Cerebellar nuclear complex (tissue), 1 donor: ENCODE measurements at places on chromosomes 2 and 18.

GRCh38 chr2:25347205-25347815 lies 5.6 kb upstream of the DNMT3A start:
- DNase-seq, result no peak

DNA sequence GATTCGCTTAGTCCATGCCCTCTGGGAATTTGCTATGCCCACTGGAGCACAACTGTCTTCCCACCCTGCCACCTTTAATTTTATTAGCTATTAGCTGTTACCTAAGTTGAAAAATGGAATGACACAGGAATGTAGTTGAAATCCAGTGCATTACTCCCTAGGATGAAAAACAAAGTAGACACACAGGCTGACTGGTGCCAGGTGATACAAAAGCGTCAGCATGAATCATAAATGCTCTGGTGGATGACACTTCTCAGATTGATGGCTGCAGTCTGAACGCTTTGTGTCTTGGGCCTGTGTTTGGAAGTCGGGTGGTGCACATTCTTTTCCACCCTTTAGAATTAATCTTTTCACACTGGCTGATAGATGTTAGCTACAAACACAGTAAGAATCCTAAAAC lies 802.0 kb downstream of the DCC start:
- no peak for DNase-seq

- no peak for DNase-seq
These were observed 978 bp upstream of the TUBA4A start for GRCh38 chr2:219254590-219255201.

DNA sequence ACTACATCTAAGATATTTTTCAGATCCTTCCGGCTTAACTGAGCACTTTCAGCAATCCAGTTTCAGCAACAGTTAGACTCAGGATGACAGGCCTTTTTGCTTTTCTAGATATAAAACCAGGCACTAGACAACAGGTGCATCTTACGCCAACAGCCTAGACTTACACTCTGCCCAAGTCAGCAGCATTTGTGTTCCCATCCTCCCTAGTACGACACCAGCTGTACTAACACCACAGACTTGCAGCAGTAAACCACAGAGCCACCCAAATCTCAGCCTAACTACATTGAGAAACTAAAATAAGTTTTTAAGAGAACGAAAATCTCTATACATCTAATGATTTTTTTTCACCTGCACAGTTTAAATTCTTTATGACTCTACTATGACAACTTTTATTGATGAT lies 89.9 kb upstream of the DNMT3A start:
- no peak for DNase-seq

- no peak for DNase-seq
These were observed 14.7 kb upstream of the ARHGAP25 start for GRCh38 chr2:68719912-68720311.

- no peak for DNase-seq
These were observed 190.2 kb downstream of the TFCP2L1 start for GRCh38 chr2:121094845-121095244.

GRCh38 chr2:130334026-130334425 lies 8.7 kb upstream of the IMP4 start:
- no peak for DNase-seq

DNA sequence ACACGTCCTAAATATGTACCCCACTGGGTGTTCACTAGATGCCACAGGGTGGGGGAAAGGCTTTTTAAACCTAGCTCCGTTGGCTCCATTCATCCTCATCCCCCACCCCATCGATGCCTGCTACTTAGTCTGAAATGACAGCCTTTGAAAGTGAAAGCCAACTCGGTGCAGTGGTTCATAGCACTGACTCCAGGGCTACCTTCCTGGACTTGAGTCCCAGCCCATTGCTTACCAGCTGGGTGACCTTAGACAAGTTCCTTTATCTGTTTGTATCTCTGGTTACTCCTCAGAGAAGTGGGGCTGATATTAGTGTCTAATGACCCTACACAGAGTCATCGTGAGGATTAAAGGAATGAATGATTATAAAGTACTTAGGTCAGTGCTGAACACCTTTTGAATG lies 24.4 kb downstream of the EHD3 start:
- no peak for DNase-seq

- DNase-seq, result no peak
These were observed 133.4 kb downstream of the VAPA start for GRCh38 chr18:10047237-10047636.

GRCh38 chr2:100541404-100541803 lies 21.4 kb upstream of the PDCL3 start:
- DNase-seq, result no peak

DNA sequence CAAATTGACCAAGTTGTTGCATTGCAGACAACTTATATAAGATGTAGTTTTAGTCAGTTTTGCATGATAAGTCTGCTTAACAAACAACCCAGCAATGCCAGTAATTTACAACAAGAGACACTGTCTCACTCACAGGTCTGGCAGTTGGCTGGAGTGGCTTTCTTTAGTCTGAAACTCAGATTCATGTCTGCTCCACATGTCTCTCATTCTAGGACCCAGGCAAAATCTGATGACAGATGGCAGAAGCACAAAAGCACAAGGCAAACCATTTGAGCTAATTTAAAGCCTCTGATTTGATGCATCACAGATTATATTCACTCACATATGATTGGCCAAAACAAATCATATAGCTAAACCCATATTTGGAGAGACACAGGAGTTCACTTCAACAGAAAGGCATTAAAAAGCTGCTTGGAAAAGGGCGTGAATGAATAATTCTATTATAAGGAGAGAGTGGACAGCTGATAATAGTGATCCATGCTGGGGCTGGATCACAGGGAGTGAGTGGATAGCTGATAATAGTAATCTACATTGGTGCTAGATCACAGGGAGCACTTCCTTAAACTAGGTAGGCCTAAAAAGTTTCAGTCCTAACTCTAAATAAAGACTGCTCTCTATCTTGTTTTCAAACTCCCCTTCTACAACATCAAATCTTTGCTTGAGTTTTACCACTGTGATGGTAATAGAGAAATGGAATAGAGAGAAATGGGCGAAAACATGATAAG lies 593.2 kb upstream of the ZNF804A start:
- peak; percentile 37 for DNase-seq

DNA sequence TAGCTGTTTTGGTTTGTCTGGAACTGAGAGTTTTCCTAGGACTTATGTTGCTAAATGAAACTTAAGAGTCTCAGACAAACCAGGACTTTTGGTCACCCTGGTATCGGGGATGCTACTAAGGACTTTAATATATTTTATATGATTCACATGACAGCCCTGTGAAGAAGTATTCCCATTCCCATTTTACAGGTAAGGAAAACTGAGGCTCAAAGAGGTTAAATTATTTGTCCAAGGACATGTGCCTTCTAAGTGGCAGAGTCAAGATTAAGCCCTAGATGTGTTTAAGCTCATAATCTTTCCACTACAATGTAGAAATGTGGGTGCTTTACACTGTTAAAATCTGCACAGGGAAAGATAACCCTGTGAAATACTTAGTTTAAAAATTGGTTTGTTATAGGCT lies 77.7 kb upstream of the ATP5MC3 start:
- no peak for DNase-seq
